ENCODE measurements at places on chromosomes 12 and 14.

- no peak for DNase-seq
Measured at GRCh38 chr14:53458368-53458814, 305.3 kb upstream of the DDHD1 start.

- no peak for DNase-seq
Measured at GRCh38 chr14:93946541-93947090, 19.5 kb downstream of the FAM181A start.

DNA sequence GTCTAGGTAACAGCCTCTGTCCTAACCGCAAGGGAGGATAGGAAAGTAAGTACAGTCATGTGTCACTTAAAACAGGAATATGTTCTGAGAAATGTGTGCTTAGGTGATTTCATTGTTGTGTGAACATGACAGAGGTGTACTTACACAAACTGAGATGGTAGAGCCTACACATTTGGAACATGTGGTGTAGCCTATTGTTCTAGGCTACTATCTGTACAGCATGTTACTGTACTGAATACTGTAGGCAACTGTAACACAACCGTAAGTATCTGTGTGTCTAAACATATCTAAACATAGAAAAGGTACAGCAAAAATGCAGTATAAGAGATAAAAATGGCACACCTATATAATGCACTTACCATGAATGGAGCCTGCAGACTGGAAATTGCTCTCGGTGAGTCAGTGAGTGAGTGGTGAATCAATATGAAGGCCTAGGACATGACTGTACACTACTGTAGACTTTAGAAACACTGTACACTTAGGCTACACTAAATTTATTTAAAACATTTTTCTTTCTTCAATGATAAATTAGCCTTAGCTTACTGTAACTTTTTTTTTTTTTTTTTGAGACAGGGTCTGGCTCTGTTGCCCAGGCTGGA is 13.2 kb upstream of the MDM2 start:
- no peak for DNase-seq

GRCh38 chr12:45671254-45671653 is 58.3 kb upstream of the ARID2 start:
- DNase-seq: no peak

- no peak for DNase-seq
Measured at GRCh38 chr12:93514853-93515252, 47.5 kb downstream of the MRPL42 start.

DNA sequence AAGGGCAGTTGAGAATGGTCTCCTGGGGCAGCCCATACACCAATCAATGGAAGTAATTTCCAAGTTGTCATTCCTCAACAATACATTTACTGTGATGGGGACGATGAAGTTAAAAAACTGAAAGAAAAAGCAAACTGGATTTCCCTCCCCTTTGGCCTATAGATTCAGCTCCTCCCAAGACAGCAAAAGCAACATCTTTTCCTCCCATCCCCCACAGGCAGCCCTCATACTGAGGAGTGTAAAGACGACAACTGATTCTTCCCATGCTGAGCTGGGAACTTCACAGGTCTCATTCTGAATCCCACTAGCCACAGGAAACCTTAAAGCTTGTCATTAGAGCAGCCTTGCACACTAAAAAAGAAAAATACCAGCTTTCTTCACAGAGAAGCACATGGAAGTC is 48.5 kb downstream of the PITPNM2 start:
- DNase-seq: no peak

DNA sequence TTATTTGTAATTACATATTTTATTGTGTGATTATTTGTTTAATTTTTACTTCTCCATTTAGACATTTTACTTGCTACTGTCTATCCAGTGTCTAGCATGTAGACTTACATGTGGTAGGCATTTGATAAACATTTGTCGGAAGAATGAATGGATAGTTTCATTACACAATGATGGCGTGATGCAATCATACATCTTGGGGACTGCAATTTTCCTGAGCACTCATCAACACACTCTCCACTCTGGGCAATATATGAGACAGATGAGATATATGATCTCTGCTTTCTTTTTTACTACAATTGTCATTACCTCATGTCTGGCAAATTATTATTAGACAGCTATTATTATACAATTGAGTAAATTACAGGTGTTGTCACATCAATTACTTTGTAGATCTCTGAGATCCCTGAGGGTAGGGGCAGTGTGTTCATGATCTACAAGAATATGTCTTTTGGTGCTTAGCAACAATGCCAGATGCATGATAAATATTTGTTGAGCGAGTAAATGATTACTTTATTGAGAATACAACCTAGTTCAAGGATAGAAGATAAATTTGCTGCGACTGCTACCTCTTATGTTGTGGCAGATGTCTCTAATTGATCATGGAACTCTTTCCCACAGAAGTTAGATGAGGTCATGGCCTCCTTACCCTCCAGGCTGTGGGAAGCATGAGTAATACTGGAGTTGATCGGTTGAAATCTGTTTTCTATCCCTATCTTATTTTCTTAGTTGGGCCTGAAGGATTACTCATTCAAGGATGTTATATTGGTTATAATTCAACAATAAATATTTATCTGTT is 416.0 kb downstream of the LRIG3 start:
- no peak for DNase-seq

GRCh38 chr14:71541973-71542690 is 390.1 kb upstream of the RGS6 start:
- DNase-seq: no peak

DNA sequence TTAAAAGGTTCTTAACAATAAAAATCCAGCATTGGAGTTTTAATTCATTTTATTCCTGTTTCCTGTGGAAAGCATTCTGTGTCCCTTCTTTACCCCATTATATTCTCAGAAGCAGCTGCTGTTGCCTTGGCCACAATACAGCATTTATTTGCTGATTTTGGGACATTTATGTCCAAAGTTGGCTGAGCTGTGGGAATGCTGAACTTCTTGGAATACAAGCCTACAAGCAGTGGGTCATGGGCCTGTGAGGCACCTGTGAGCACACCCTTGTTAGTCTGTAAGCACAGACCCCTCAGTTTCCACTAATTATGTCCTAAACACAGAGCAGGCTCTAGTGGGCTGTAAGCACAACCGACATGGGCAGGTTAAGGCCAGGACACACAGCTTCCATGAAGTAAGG is 122.2 kb upstream of the IGF1 start:
- no peak for DNase-seq

- DNase-seq: no peak
Measured at GRCh38 chr12:24431872-24432271, 482.4 kb upstream of the SOX5 start.

DNA sequence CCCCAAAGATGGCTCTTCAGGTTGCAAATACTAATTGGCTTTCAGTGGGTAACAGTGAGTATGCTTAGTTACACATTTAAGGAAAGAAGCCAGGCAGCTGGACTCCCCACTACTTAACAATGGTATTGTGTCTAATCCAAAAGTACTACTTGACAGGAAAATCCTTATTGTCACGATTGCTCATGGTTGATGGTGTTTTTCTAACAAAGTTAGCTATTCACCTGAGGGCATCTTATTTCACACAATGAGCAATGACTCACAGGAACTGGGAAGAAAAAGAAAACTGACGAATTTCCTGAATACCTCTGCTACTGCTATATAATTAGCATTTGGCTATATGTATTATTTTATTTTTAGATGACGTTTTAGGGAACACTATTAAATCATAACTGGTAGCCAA is 33.4 kb upstream of the ALG10 start:
- DNase-seq: no peak

- DNase-seq: no peak
Measured at GRCh38 chr12:29733060-29733459, 50.7 kb downstream of the TMTC1 start.

- no peak for DNase-seq
Measured at GRCh38 chr14:40058901-40059897, 627.0 kb upstream of the FBXO33 start.
